CD4-positive, alpha-beta T cell treated with Interleukin-15 for 1 hour (primary cell): ENCODE measurements at places on chromosomes 3 and 15.

- DNase-seq: no peak
These were observed 872.3 kb downstream of the ROBO1 start for GRCh38 chr3:78895528-78895927.

GRCh38 chr15:49675041-49675440 is 54.2 kb downstream of the DTWD1 start:
- DNase-seq: no peak

GRCh38 chr3:141499965-141500364 is 13.1 kb downstream of the RASA2 start:
- DNase-seq: no peak

- no peak for DNase-seq
These were observed 452 bp upstream of the SV2B start for GRCh38 chr15:91099616-91099994.

DNA sequence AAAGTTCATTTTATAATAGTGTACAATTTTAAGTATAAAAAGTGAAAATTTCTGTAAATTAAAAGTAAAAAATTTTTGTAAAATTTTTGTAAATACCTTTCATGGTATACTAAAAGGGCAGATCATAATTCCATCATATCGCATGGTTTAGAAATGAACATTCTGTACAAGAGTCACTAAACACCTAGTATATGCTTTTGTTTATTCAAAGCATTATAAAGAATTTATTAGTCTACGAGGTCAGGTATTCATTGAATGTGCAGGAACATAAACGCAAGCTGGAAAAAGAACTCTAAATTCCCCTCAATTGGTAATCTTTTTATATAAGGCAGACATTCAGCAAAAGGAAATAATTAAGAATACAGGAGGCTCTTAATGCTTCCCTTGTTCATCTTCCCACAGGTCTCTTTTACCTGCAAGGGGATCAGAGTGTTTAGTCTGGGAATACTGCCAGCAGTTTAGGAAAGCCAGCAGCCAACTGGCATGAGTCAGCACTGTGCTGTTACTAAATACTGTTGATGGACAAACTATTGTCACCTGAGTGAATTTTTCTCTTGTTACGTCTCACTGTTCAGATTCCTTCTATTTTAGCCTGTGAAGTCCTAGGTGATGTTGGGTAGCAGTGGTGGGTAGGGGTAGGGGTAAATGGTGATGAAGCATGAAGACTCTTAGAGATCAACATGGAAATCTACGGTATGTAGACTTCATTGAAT is 70.1 kb downstream of the UQCC5 start:
- DNase-seq: no peak

DNA sequence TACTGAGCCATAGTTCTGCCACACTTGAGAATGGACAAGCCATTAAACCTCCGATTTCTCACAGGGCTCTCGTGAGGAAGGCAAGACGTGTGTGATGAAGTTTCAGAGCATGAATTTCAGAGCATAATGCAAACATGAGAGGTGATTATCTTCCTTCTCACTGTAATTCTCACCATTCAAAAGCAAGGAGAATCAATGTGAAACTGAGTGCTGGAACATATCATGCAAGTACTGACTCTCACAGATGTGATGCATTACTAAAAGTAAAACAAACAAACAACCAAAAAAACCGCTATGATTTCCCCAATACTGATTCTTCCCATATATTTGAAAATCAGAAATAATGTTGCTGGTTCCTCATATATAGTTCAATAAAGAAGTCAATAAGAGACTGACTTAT is 23.7 kb downstream of the P3H2 start:
- DNase-seq: no peak

GRCh38 chr3:185825639-185826481 is 1.0 kb upstream of the IGF2BP2 start:
- no peak for DNase-seq

DNA sequence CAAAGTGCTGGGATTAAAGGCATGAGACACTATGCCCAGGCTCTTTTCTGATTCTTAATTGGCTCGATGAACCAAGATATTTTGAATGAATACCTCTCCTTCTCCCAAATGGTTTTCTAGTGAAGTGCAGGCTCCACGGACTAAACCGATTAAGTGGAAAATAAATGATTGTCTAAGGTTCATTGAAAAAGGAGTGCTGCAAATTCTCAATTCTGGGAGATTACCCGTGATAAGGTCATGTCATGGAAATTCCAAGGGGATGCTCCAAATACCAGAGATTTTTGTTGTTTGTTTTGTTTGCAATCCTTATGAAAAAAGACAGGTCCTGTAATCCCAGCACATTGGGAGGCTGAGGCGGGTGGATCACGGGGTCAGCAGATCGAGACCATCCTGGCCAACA is 406.9 kb upstream of the TBL1XR1 start:
- DNase-seq: no peak

GRCh38 chr15:38050529-38051448 is 116.3 kb downstream of the TMCO5A start:
- no peak for DNase-seq

- DNase-seq: no peak
These were observed at the start of gene ADAMTSL3 for GRCh38 chr15:83653639-83654378. ADAMTSL3 (plus strand) TSS chr15:83654123; CDS start chr15:83655762, 1,639 bp downstream.

GRCh38 chr3:32431481-32431880 is 39.8 kb downstream of the CMTM7 start:
- DNase-seq: no peak
